ENCODE measurements at places on chromosomes 1 and 21.

DNA sequence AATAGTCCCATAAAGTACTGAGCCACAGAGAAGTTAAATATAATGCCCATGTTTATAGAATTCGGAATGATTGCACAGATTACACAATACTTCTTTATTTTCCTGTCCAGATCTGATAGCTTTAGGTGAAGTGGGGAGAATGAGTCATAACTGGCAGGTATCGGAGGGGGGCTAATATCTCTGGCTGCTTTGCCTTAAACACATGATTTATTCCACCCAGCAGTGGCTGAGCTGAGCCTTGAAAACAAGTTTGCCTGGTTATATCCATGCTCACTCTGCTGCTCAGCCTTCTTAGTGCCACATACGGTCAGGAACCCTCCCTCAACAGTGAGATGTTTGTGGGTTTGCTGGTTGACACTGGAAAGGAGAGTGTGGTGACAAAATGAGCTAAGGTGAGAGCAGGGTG, 119.7 kb upstream of the ZNF648 start:
- DNase-seq, result no peak

DNA sequence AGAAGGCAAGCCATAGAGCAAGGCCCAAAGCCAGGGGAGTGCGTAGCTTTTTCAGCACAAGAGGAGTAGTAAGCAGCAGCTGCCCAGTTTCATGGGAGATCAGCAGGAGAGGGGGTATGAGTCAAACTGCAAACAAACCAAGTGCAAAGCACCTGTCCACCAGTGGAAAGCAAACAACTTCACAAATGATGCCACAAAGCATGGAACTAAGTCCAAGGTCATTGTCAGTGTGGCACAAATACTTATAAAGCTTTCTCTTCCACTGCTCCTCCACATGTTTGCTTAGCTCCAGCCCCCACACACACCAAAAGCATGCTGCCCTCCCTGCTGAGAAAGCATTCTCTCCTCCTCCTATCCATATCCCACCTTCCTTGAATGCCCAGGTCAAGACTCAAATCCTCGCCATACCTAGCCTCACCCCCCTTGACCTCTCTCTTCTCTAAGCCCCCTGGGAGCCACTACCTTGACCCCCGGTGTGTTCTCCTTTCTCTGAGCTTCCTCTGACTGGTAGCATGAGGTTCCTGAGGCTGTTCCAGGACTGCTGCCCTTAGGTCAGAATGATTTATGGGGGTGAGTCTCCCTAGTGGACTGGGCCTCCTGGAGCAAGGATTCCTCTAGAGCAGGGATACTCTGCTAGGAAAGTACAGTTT, 70.4 kb downstream of the DMAP1 start:
- DNase-seq, result no peak

DNA sequence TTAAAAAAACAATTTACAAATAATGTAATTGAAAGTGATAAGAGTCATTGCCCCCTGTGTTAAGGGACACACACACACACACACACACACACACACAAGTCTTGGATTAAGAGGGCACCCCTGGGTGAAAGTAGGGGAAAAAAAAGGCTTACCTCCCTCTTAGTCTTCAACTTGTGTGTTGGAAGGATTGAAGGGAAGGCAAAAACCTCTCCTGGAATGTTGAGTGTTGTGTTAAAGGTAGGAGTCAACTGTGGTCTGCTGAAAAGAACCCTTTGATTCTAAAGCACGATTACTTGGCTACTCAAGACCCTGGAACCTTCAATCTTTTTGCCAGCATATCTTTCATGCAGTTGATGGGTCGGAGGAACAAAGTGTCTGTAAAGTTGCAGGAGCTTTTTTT, 6.4 kb downstream of the PBX1 start:
- no peak for DNase-seq

GRCh38 chr1:53576381-53576801, 117.2 kb downstream of the DMRTB1 start:
- no peak for DNase-seq

- no peak for DNase-seq
Observed at GRCh38 chr1:209349363-209350308, 233.9 kb upstream of the CAMK1G start.

- DNase-seq, result no peak
Observed at GRCh38 chr1:184000321-184000720, 37.2 kb downstream of the COLGALT2 start.

DNA sequence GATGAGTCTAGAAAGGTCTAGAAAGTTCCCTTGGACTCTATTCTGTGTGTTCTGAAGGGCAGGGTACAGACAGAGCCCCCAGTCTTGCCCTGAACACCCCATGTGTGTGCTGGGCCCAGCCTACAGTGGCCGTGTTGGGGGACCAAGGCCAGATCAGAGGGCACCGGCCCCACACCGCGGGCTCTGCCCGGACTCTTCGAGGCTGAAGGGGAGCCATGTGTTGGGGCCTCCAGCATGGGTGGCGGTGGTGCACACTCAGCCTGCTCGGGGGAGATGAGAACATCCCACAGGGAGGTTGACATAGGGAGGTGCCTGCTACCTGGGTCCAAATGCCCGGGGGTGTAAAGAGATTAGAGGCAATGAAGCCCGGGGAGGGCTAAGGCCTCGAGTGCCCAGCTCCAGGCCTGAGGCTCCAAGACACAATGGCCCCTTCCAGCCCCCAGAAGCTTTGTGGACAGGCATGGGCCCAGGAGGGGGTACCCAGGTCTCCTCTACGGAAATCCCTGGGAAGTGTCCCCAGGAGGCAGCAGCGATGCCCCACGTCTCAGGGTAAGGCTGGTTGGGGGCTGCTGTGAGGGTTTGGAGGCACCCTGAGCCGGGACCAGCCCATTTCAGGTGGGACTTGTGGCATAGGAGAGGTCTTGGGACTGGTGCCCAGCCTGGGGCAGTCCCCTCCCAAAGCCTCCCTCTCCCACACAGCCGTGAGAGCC, 12.1 kb downstream of the ARHGEF16 start:
- no peak for DNase-seq

- DNase-seq, result peak; percentile 25
Observed at GRCh38 chr1:43979528-43980254, 681 bp downstream of the B4GALT2 start.

DNA sequence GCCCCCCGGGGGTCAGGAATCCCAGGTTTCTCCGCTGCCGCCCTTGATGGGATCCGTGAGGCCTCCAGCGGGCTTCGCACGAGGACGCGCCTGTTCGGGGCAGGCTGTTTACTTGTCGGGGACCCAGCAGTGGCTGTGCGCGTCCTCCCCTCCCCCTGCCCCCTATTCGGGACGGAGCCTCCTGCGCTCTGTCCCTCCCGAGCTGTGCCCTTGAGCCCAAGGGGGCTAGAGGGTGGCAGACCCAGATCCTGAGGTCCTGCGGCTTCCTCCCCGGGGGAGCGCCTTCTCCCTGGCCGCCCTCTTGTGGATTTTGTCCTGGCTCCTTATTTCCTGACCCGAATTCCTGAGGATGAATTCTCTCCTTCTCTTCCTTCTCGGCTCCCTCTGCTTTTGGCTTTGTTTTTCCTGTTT, 38.4 kb downstream of the PIK3CD start:
- DNase-seq, result peak; percentile 24

DNA sequence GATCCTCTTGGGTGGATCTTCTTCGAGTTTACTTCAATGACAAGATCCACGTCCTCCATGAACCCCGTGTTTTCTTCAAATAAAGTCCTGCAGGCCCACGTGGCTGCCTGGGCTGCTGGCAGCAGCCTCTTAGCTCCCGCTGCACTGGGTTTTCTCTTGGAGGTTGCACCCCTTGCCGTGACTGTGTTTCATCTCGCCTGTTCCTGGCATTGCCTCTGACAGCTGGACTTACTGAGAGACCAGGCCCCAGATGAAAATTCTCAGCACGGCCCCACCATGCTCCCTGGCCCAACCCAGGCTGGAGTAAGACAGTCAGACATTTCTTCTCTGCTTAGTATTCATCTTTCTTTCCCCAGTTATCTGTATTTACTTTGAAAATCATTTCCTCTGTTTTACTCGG, 274.8 kb upstream of the RUNX1 start:
- no peak for DNase-seq

DNA sequence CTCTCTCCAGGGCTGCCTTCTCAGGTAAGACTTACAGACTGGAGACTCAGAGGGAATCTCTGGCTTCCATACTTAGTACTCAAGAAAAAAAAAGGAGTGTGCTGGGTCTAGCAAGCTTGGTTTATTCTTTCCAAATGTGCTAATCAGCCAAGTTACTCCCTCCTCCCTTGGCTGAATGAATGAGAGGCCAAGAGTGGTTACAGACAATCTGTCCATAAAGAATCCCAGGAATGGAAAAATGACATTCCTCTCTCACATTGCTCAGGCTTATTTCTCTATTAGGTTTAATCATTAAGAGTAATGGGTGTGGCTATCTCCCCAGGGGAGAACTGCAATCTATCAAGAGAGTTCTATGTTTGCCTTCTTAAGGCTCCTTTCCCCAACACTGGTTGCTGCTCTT, 547.3 kb upstream of the PLXNA2 start:
- DNase-seq, result no peak

DNA sequence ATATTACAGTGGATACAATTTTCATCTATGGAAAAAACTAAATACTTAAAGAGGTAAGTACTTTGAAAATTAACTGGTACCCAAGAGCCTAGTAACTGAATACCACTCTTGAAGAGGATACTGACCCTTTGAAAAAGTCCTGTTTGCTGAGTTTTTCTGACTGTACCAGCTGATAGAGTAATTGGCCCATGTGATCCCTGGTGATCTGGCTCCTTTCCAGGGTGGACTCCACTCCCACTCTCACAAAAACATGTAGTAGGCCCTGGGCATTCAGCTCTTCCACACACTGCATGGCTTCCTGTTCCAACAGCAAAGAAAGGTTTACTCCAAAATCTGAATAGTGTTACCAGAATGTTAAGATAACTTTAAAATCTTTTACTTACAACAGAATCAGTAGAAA, 53.6 kb upstream of the HP1BP3 start:
- no peak for DNase-seq
